Stimulated activated CD8-positive, alpha-beta memory T cell treated with anti-CD3 and anti-CD28 coated beads, Interleukin-4, amount 100 ng/mL, for 48 hours (primary cell): ENCODE measurements at places on chromosomes 3 and 15.

DNA sequence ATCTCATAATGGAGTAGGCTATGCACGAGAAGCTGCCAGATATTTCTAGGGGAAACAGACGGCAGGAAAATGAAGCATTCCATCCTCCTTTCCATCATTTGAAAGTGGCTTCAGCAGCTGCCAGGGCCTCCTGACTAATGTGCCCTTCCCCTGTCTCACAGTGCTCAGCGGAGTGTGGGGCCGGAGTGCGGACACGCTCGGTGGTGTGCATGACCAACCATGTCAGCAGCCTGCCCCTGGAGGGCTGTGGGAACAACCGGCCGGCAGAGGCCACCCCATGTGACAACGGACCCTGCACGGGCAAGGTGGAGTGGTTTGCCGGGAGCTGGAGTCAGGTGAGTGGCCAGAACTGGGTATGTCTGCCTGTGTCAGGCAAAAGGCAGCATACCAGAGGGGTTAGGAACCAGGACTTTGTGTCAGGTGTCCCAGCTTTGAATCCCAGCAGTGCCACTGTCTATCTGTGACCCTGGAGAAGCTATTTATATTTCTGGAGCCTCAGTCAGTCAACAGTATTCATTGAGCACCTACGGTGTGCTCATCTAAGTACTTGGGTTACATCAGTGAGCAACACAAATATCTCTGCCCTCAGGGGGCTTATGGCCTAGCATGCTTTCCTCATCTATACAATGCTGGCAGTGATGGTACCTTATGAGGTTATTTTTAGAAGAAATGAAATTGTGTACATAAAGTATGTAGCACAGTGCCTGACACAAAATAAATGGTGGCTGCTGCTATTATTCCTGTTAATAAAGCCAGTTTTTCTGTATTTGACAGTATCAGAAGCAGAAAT, 52.4 kb upstream of the NR2E3 start:
- DNase-seq = no peak

DNA sequence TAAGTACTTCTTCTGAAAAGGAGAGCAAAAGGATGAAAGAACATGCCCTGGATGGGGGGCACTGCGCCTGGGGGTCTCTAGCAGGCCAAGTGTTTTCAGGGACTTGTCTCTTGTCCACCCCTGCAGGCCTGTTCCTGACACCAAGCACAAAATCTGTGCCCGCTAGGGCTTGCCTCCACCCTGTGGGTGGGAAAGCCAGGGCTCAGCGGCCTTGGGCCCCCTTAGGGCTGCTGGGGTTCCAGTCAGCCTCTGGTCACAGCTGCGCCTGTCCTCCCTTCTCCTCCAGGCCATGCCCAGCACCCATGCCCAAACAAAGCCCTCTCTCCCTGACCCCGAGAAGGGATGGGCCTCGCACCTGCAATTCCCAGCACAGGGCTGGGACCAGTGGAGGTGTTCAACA, 71.1 kb upstream of the TRPM1 start:
- no peak for DNase-seq

- DNase-seq = no peak
Measured at GRCh38 chr3:124174910-124175874, 183.3 kb upstream of the ROPN1 start.

DNA sequence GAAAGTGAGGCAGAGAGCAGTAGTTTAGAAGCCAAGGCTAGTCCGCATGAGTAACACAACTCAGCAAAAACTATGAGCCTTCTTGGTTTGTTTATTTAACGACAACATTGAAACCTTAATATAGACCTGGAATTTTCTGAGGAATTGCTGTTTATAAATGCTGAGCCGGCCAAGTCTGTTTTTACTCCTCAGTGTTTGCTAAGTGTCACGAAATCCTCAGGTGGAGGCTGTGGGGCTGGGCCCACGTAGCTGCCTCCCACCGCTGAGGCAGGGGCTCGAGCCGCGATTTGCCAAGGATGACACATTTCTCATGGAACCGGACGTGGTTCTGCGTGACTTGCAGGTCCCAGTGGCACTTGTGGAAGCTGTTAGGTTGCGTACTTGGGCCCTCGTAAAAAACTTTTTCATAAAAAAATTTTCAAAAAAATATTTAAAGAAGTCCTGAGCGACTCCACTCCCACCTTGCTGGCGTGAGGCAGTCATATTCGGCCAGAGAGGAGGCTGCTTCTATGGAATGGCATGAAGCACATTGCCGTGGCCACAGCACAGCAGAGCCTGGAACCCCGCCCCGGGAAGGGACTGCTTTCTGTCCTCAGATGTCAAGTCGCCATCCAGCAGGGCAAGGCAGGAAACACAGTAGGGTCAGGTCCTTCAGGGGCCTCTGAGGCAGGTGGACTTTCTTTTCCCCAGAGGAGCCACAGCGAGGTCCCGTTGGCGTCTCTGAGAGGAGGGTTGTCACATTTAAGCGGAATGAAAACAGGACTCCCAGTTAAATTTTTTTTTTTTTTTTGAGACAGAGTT, 64.8 kb upstream of the PCSK6 start:
- no peak for DNase-seq

- DNase-seq = no peak
Measured at GRCh38 chr3:87575550-87575949, 299.2 kb upstream of the POU1F1 start.

DNA sequence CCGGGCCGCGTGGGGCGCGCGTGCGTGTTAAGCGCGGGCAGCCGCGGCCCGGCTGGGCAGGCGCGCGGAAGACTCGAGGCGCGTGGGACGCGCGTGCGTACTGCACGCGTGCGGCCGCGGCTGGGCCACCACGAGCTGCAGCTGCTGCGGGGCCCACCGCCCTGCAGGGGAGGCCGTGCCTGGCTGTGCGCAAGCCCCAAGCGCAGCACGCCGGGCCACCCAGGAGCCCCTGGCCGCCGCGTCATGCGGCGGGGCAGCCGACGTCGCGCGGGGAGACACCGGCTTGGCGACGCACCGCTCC, 590 bp upstream of the TRIM71 start:
- DNase-seq = peak; percentile 26

- DNase-seq = no peak
Measured at GRCh38 chr3:14201940-14202684, 23.5 kb downstream of the LSM3 start.

DNA sequence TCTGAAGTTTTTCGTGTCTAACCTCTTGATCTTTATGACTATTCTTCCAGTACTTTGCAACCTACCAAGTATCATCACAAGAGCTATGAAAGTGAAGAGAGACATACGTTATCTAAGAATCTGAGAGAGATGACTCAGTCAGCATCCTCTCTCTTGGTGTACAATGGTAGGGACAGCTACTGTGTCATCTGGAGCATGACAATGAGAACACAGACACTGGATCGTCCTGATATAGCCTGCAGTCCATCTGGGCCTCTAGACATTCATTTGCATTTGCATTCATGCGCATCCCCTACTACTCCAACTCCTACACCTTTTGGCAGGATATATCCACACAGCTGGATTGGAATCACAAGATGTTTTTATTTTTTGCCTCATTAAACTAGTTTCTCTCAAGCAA, 115.2 kb downstream of the PEX5L start:
- no peak for DNase-seq

DNA sequence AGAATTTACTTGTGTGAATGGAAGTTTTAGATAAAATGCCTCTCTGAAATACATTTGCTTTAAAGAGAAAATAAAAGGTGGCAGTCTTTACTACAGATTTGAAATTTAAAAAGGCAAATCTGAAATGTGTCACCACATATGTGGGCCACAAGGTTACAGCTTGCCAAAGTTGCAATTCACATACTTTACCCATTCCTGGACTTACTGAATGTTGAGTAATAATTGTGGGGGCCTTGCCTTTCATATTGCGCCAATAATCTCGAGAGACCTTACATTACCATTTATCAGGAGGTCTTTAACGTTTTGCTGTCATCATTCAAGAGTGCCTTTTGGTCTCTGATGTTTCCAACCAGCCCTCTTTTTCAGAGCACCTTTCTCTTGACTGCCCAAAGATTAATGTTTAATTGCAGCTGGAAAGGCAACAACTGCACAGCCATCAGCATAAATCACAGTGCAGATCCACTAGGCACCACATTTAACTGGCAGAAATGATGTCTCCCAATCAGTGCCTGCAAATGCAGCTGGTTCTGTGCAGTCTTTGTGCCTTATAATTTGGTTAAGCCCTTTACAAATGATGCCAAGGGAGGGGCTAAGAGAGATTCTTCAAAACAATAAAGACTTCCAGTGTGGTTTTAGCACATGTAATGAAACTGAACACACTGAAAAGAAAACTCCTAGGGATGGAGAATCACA, 206.8 kb downstream of the MAGI1 start:
- DNase-seq = no peak

- DNase-seq = no peak
Measured at GRCh38 chr15:44101286-44101685, 93.8 kb downstream of the FRMD5 start.

GRCh38 chr15:95458721-95459120, 871.8 kb upstream of the NR2F2 start:
- no peak for DNase-seq

GRCh38 chr3:81894598-81894997, 133.2 kb upstream of the GBE1 start:
- DNase-seq = no peak

DNA sequence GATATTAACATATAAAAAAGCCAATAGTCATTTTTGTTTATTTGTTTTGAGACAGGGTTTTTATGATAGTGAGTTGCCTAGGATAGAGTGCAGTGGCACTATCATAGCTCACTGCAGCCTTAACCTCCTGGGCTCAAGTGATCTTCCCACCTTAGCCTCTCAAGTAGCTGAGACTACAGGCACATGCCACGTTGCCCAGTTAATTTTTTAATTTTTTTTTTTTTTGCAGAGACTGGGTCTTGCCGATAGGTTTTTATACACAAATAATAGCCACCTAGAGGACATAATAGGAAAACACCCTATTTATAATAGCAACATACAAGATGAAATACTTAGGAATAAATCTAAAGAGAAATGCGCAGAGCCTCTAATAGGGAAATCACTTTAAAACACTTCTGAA, 13.3 kb downstream of the EIF3J start:
- no peak for DNase-seq

GRCh38 chr15:100758555-100758954, 121.1 kb upstream of the ALDH1A3 start:
- DNase-seq = no peak

GRCh38 chr15:78282324-78282723, 17.1 kb downstream of the SKIC8 start:
- DNase-seq = no peak

- no peak for DNase-seq
Measured at GRCh38 chr3:81726132-81726531, 35.3 kb downstream of the GBE1 start.

- DNase-seq = no peak
Measured at GRCh38 chr3:66856533-66856932, 141.6 kb upstream of the KBTBD8 start.

GRCh38 chr15:77017091-77017660, 22.2 kb downstream of the PSTPIP1 start:
- no peak for DNase-seq
